Naive thymus-derived CD8-positive, alpha-beta T cell (primary cell): ENCODE measurements at places on chromosomes 3 and 15. TPM values are rescaled to one million over a fixed set of nuclear protein-coding genes. Genes with fewer than 3 reads are reported as not detected.
A peak's percentile ranks its signal among the peaks of the same experiment; 100 is the strongest.

The DGKG gene
- 1.5 TPM for total RNA-seq

The IP6K2 gene
- total RNA-seq, result 91.5 TPM

The DPPA4 gene
- total RNA-seq, result 2.2 TPM

The NECTIN3 gene
- total RNA-seq, result 4.6 TPM

The LRTM1 gene
- not detected for total RNA-seq

- DNase-seq, result no peak
Observed at GRCh38 chr3:174488527-174488926, 370.6 kb upstream of the NAALADL2 start.

DNA sequence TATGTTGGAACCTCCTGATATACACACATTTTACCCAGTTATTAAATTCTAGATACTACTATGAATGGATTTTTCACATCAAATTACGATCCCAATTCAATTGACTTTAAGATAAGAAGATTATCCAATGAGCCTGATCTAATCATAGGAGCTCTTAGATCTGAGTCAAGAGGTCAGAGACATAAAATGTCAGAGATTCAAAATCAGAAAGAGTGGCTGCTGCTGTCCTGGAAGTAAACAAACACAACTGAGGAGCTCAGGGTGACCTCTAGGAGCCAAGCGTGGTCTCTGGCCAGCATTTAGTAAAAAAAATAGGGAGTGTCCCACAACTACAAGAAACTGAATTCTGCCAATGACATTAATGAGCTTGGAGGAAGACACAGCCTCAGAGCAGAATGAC, 557.1 kb upstream of the CBLB start:
- no peak for DNase-seq

- DNase-seq, result no peak
Observed at GRCh38 chr3:20080956-20081554, 40.8 kb downstream of the KAT2B start.

GRCh38 chr15:47711655-47712054, 5.7 kb upstream of the SEMA6D start:
- DNase-seq, result no peak

- DNase-seq, result peak; percentile 86
Observed at GRCh38 chr15:63497642-63498467, 6.5 kb upstream of the USP3 start.

GRCh38 chr3:5245927-5246326, 58.4 kb downstream of the EDEM1 start:
- no peak for DNase-seq

DNA sequence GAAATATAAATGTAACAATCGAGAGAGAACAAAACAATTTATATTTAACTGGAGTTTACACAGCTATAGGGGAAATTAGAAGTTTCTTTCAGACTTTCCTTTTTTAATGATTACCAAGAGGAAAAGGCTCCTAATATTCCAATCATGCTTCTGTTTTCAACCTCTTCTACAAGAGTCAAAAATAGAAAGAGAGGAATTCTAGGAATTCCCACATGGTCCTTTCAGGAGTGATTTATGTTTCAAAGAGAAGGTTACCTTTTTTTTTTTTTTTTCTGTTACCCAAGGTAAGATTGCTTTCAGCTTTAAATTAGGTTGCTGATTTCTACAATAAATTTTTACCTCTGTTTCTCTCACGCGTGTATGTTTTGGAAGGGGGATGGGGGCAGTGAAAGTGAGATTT, 355.3 kb upstream of the DCBLD2 start:
- DNase-seq, result no peak
